Kidney (tissue), 22 donors: ENCODE measurements at places on chromosomes 7 and 10. TPM values are rescaled to one million over a fixed set of nuclear protein-coding genes. Genes with fewer than 3 reads are reported as not detected.

The ENTPD1 gene
- 36.6 TPM for total RNA-seq

The CPA2 gene
- total RNA-seq: not detected

The TFR2 gene
- 0.79 TPM for total RNA-seq

The INPP5A gene
- 40.3 TPM for total RNA-seq

The TMEM130 gene
- total RNA-seq: 5.0 TPM

The PRSS2 gene
- not detected for total RNA-seq

The SUN3 gene
- 0.54 TPM for total RNA-seq

The COPG2 gene
- total RNA-seq: 27.6 TPM

The MEPCE gene
- 47.2 TPM for total RNA-seq
